Cardiac atrium fibroblast (primary cell): ENCODE measurements at places on chromosomes 3 and 15. TPM values are rescaled to one million over a fixed set of nuclear protein-coding genes. Genes with fewer than 3 reads are reported as not detected.

The PRSS50 gene
- not detected in 2 replicates for total RNA-seq

The GP5 gene
- total RNA-seq: under 0.01 TPM in 1 of 2 replicates, not detected in the other

The AADACL2 gene
- total RNA-seq: not detected in 2 replicates

The CPLX3 gene
- total RNA-seq: not detected in 2 replicates

The AKAP13 gene
- total RNA-seq: 47.7 and 55.4 TPM in 2 replicates

The TLNRD1 gene
- 9.6 and 12.5 TPM in 2 replicates for total RNA-seq

The NEIL1 gene
- total RNA-seq: 4.0 and 4.4 TPM in 2 replicates

The ARNT2 gene
- total RNA-seq: 6.1 and 10.5 TPM in 2 replicates

The EPHB1 gene
- 0.16 TPM in 1 of 2 replicates, not detected in the other for total RNA-seq

The ZPLD1 gene
- not detected in 2 replicates for total RNA-seq

The GUCA1C gene
- not detected in 2 replicates for total RNA-seq

The GASK1A gene
- under 0.01 TPM in 1 of 2 replicates, not detected in the other for total RNA-seq

The VPS18 gene
- total RNA-seq: 22.6 and 32.2 TPM in 2 replicates

The ZDHHC19 gene
- total RNA-seq: not detected in 2 replicates

The EPHB3 gene
- total RNA-seq: 1.3 and 3.4 TPM in 2 replicates

The THPO gene
- total RNA-seq: not detected in 2 replicates

The LRRC2 gene
- 0.32 and 1.3 TPM in 2 replicates for total RNA-seq

The IL20RB gene
- 0.97 and 1.4 TPM in 2 replicates for total RNA-seq

The GRAMD1C gene
- 2.3 and 2.6 TPM in 2 replicates for total RNA-seq

The ROBO1 gene
- total RNA-seq: 21.8 and 40.3 TPM in 2 replicates

The SETD5 gene
- total RNA-seq: 42.9 and 46.2 TPM in 2 replicates

The SGO1 gene
- total RNA-seq: 2.2 and 3.6 TPM in 2 replicates
